Naive B cell (primary cell): ENCODE measurements at places on chromosomes 4 and X. TPM values are rescaled to one million over a fixed set of nuclear protein-coding genes. Genes with fewer than 3 reads are reported as not detected.

GRCh38 chrX:2466876-2467656 is 33.7 kb downstream of the DHRSX start:
- no peak for DNase-seq

DNA sequence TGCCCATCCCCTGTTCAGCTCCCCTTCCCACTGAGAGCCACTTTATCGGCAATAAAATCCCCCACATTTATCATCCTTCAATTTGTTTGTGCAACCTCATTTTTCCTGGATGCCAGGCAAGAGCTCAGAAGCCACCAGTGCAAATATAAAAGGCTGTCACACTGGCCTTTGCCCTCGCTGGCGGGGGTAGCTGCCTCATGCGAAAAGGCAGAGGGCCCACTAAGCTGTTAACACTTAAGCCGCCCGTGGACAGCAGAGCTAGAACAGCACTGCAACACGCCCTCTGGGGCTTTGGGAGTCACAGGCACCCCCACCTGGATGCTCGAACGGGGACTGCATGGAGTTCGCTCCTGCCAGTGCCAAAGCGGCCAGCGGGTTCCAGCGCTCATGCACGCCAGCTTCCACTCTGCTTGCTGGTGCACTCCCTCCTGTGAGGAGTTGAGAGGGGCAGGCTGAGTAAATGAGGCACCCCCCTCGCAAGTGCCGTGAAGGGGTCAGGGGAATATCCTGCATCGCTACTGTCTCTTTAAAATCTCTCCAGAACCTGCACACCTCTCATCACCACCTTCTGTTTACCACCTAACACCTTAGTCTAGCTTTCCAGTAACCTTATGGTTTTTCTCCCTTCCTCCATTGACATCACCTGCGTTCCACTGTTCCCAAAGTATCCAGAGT is 99.5 kb downstream of the SORBS2 start:
- no peak for DNase-seq

DNA sequence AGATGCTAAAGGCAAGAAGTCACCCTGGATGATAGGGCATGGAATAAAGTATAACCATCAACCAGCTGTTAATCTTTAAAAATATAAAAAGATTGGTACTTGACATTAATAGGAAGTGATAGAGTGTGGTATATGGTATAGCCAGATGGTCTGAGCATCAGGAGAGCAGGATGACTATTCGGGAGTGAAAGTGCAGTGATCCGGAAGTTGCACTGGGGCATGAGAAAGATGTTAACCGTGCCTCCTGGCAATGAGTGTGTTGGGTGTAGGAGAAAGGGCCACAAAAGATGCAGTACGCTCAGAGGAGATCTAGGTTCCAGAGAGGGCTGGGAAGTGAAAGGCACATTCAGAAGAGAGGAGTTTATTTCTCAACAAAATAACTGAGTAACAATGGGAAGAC is 65.0 kb downstream of the TSPAN7 start:
- no peak for DNase-seq

DNA sequence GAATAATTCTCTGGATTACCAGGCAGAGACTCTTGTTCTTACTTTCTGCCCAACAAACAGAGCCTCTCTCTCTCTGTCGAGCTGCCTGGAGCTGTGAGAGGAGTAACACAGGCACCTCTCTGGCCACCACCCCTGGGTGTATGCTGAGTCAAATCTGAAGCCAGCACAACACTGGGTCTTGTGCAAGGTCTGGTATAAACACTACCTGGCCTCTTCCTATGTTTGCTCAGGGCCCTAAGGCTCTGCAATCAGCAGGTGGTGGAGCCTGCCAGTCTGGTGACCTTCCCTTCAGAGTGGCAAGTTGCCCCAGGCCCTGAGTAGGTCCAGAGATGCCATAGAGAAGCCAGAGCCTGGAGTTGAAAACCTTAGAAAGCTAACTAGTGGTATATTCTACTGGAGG is 139.9 kb downstream of the CPXCR1 start:
- DNase-seq, result no peak

Gene ARHGAP24
- polyA plus RNA-seq, result 32.0 TPM
